ENCODE measurements at places on chromosomes 13 and 19.

GRCh38 chr13:27182844-27183497 lies 11.4 kb upstream of the USP12 start:
- DNase-seq: no peak

- no peak for DNase-seq
Measured at GRCh38 chr13:28449826-28450773, 44.8 kb downstream of the FLT1 start.

DNA sequence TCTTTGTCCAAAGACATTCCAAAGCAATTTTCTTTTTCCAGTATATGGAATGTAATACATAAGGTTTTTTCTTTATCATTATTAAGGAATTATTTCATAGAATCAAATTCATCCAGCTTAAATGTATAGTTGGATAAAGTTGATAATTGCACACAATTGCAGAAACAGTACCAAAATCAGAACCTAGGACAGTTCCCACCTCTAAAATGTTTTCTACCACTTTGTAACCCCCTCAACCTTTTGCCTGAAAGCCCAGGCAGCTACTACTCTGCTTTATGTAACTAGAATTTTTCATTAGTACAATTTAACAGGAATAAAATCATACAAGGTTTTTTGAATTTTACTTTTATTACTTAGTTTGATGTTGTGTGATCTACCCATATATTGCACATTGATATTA lies 98.0 kb downstream of the PRR20E start:
- DNase-seq: no peak

- no peak for DNase-seq
Measured at GRCh38 chr13:46004491-46004890, 48.1 kb downstream of the ZC3H13 start.

- DNase-seq: no peak
Measured at GRCh38 chr19:3982701-3983541, 2.3 kb downstream of the EEF2 start.

DNA sequence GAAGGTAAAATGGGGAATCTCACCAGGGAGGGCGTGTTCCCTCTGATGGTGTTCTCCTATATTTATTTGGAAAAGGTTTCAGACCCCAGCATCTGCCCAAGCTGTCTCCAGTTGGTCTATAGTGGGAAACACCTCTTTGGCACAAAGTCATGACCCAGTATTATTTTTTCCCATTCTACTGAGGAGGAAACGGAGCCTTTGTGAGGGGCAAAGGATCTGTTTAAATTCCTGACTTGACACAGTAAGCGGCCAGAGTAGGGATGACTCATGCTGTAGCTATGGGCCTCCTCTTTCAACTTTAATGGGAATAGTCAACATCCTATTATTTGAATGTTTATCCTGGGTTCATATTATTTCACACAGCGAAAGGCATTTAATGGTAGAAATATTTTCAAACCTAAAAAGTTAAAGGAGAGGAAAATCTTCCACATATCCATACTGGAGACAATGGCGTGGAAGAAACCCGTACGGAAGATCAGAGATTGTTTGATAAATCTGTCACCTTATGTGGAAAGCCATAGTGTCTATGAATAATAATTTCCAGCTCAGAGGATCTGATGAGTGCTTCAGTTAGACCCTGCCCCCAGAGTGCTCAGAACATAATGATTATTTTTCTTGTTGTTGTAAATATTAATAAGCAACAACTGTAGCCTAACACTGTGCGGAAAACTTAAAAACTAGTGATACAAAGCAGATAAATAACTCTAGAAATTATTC lies 126.0 kb downstream of the FOXO1 start:
- DNase-seq: no peak

GRCh38 chr13:43937839-43938238 lies 58.1 kb downstream of the LACC1 start:
- no peak for DNase-seq
